ENCODE measurements at places on chromosomes 7 and 10.
A peak's percentile ranks its signal among the peaks of the same experiment; 100 is the strongest.

- no peak for DNase-seq
Measured at GRCh38 chr7:31368620-31369019, 28.1 kb upstream of the NEUROD6 start.

- DNase-seq, result no peak
Measured at GRCh38 chr7:141943846-141944245, 2.9 kb downstream of the CLEC5A start.

DNA sequence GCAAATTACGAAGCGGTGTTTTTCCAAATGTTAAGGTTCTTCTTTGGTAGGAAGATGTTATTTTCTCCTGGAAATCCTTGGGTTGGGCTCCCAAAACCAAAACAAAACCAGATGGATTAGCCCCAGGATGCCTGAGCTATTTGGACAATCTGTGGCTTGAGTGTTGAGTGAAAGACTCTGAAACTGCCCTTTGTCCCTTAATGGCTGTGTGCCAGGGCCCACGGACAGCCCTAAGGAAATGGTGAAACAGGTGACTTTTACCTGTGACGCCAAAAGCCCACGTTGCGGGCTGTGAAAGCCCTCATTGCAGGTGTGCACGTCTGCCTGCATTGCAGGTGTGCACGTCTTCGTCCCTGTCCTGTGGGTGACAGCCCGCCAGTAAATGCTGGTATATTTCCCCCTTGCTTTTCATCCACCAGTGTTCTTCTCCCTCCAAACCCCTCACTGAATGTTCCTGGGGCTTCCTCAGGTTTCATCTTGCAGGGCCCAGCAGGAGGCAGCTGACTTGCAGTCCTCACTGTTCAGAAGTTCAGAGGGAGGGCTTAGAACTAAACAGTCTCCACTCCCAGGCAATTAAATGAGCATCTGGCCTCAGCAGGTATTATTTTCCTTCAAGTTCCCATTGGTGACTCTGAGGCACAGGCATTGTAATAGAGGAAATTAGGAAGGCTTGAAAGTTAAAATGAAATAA is 10.7 kb downstream of the PFKP start:
- DNase-seq, result no peak

- no peak for DNase-seq
Measured at GRCh38 chr7:142088022-142088714, 23.4 kb upstream of the MGAM2 start.

GRCh38 chr7:78783179-78783962 is 670.1 kb downstream of the MAGI2 start:
- no peak for DNase-seq

DNA sequence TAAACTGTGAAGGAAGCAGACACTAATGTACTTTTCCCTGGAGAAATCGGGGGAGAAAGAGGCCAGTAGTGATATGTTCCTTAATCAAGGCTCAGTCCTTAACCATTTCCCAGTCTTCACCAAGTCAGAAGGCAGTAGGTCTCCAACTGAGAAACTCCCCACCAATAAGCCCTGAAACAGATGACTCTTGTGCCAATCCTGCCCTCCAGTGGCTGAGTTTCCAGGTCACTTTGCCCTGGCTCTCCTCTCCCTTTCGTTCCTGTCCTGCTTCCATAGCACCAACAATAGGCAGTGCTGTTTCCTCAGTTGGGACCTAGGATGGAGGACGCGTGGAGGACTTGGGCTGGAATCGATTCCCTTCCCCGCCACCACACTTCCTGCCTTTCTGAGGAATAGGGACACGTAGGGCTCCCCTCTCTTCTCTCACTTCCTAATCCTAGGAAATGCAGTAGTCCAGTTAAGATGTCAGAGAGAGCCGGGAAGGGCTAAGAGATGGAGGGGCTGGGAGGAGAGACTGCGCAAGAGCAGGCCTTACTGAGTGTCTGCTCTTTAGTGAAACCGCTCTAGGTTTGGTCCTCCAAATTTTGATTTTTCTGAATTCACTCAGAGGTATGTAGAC is 23.4 kb downstream of the ATOH7 start:
- DNase-seq, result no peak

- peak; percentile 74 for DNase-seq
Measured at GRCh38 chr10:34739915-34740314, 75.2 kb downstream of the PARD3 start.

DNA sequence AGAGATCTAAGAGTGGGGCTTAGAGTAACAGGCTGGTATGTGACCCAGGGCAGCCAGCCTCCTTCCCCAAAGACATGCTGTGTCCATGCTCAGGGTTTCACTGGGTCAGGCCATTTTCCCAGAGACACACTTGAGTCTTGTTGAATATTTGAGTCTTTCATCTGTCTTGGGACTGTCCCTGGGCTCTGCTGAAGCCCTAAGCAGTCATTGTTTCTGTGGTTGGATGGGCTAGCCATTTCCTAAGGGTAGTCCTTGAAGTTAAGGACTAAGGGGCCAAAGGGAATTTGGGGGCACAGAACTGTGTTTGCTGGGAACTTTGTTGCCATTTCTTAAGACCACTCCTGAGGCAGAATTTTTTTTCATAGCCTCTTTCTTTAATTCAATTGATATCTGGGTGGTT is 98.4 kb upstream of the SAMD8 start:
- DNase-seq, result no peak

- DNase-seq, result no peak
Measured at GRCh38 chr10:49280001-49280408, 19.0 kb upstream of the C10orf71 start.

GRCh38 chr7:73774923-73775322 is 4.9 kb upstream of the CLDN3 start:
- DNase-seq, result no peak

- no peak for DNase-seq
Measured at GRCh38 chr10:88395677-88396076, 187.4 kb downstream of the RNLS start.

DNA sequence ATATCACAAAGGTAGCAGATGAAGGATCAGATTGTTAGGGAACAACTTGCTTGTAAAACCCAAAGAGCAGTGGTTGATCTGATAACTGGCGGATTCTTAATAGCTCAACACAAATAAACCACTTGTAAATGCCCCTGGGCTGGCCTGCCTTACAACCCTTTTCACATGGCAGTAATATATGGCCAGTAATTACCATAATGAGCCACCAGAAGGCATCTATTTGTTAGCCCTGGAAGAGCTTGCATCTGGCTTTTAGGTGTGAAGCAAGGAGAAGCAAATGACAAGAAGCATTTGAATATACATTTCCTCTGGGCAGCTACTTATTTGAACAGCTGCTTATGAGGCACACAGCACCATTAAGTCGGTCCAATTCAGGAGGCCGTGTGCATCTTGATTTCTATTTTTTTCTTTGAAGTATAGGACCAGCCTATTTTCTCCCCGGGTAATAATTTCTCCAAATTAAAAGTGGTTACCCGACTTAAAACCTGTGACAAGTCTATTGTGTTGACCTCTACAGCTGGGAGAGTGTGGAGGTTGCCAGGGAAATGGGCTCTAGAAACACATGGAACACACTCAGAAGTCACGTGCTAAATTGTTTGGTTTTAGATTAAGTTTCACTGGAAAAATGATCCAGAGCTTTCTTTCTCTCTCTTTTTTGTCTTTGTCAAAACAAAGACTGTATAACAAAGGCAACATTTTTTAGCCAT is 113.4 kb downstream of the SEM1 start:
- no peak for DNase-seq

GRCh38 chr10:98370831-98371820 is 43.9 kb downstream of the PYROXD2 start:
- DNase-seq, result no peak

GRCh38 chr10:18606051-18606695 is 45.2 kb downstream of the NSUN6 start:
- no peak for DNase-seq

- no peak for DNase-seq
Measured at GRCh38 chr7:103859709-103860108, 129.7 kb downstream of the RELN start.

GRCh38 chr10:25072786-25073185 is 56.4 kb downstream of the THNSL1 start:
- no peak for DNase-seq

GRCh38 chr10:36171556-36171952 is 529.5 kb upstream of the FZD8 start:
- no peak for DNase-seq

DNA sequence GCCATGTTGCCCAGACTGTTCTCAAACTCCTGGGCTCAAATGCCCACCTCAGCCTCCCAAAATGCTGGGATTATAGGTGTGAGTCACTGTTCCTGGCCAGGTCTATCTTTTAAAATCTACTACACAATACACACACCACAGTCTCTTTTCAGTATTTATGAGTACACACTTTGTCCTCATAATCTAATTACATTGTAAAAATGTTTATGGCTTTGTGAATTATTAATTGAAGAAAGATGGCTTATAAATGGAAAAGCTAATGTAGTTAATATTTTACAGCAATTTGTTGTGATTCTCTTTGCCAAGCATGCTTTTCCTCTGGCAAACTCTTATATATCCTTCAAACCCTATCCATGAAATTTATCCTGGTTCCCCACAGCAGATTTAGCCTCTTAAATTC is 22.0 kb downstream of the LAMB4 start:
- no peak for DNase-seq

DNA sequence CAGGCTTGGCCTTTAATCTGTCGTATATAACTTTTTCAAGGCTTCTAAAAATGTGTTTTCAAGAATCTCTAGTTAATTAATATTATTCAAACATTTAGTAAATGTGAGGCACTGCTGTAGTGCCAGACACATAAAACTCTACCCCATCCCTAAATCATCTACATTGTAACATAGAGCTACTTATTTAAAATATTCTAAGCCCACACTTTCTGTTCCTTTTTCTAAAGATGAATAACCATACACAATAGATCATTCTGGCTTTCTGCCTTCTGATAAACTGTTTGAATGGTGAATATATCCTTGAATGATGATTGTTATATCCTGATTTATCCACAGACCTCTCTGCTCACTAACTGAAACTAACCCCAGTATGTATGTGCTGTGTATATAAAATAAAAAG is 41.4 kb downstream of the BRAF start:
- no peak for DNase-seq

DNA sequence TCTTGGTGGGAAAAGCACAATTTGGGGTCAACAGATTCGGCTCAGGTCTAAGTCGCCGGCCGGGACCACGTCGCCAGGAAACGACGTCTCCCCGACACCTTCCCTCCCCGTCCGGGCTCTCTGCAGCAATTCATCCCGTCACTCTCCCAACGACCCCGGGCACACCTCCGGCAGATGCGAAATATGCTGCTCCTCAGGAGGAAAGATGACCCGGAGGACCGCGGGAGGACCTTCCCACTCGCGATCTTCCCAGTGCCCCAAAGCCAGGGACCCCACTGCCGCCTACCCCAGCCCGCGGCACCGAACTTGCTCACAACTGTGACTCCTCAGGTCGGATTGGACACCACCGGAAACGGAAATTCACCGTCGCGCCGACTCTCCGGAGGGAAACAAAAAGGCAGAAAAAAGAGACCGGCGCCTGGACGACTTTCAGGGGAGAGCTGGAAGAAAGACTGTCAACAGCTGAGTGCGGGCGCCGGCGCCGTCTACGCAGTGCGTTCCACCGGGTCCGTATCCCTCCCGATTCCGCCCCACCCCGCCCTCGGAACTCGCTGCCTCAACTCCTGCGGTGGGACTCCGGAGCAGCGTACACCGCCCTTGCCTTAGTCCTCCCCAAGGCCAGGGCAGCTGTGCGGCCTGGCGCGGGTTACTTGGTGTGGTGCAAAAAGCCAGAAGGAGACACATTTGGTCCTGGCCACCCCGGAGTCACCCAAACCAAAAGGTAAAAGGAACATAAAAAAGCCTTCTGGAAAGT is 13.8 kb upstream of the SEC24C start:
- no peak for DNase-seq

GRCh38 chr10:127720142-127720541 is 16.8 kb upstream of the FOXI2 start:
- DNase-seq, result no peak

GRCh38 chr10:130500261-130501000 is 364.2 kb downstream of the GLRX3 start:
- DNase-seq, result no peak

DNA sequence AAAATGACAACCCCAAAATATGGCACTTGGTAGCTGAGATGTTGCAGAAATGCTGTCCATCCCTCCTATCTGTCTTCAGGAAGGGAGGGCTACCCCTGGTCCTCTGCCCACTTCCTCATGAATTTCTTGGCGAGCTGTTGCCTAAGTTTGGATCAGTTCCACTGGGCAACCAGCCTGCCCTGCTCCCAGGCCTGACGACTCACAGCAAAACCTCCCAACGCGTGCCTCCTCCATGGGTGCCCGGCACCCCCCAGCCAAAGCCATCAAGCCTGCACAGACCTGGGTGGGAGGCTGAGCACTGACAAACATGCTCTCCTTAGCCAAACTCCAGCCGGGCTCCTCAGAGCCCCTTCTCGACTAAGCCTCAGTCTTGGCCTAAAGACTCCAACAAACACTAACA is 8.9 kb downstream of the VSTM4 start:
- DNase-seq, result no peak

- DNase-seq, result no peak
Measured at GRCh38 chr7:34946486-34946885, 90.8 kb downstream of the DPY19L1 start.

DNA sequence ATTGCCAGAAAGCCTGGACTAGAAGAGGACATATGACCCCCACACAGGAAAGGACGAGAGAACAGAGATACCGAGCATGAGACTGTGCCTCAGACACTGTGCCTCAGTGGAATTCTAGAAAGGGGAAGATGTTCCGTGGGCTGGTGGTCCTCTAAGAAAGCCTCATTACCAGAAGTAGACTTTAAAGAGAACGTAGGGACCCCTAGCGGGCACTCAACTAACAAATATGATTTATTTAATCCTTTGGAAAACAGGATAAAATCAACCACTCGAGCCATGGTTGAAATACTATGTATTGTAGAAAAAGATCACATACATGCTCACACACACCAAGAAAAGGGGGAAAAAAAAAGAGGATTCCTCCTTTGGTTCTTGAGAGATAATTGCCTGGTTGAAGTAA is 701.2 kb upstream of the SORCS1 start:
- no peak for DNase-seq

DNA sequence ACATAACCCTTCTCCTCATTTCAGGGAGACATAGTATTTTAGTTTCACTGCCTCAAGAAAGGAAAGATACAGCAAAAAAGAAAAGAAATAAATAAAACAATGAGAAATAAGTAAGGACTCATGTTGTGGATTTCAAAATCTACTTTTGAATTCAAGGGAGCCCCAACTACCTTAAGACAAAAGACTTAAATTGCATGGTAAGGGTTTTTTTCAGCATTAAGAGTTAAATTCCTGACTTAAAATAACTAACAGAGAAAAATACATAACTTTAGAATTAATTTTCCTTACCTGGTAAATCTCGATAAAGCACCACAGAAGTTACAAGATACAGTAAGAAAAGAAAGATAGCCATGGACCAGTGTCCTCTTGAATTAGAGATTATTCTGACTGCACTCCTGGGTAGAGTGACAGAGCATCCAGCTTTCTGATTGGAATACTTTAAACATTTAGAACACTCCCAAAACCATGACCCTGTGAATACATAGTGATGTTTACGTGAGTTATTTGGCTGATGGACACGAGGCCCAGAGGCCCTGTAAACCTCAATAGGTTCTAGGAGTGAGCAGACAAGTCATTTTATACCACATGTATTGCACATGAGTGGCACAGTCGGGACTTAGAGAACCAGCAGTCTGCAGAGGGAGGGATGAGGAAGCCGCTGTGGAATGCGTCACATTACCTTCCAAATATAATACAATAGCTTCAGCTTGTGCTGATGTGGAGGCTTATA is 292.5 kb upstream of the SEMA3C start:
- peak; percentile 23 for DNase-seq

- no peak for DNase-seq
Measured at GRCh38 chr10:32976338-32976737, 18.3 kb upstream of the ITGB1 start.

Measured in non-pigmented ciliary epithelial cell (primary cell).